ENCODE measurements at places on chromosomes 12 and 14.

DNA sequence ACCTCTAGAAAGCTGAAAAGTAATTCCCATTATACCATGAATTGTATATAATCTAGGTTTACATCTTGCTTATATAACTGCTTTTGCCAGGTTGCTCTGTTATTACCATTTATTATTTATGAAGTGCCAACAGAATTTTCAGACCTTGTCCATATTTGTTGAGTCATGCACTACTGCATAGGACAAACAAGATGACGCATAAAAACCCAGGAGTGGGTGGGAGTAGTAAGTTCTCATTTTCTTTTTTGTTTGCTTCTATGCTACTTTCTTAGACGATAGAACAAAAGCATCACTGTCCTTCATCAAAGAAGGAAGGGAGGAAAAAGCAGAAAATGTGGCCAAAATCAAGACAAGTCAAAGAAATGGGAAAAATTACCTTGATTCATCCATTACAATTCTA, 119.0 kb upstream of the RASSF8 start:
- no peak for DNase-seq

GRCh38 chr14:21882226-21882625, 208.6 kb upstream of the OR4E1 start:
- no peak for DNase-seq

- DNase-seq = peak; percentile 53
Observed at GRCh38 chr12:108826101-108826806, 31.1 kb downstream of the SSH1 start.

- DNase-seq = peak; percentile 14
Observed at GRCh38 chr12:26124446-26125399, at the start of gene BHLHE41. TSS of gene BHLHE41 (minus strand) at chr12:26125037. CDS start at chr12:26124779, 258 bp downstream.

GRCh38 chr12:42143452-42144157, 1.1 kb downstream of the GXYLT1 start:
- no peak for DNase-seq

DNA sequence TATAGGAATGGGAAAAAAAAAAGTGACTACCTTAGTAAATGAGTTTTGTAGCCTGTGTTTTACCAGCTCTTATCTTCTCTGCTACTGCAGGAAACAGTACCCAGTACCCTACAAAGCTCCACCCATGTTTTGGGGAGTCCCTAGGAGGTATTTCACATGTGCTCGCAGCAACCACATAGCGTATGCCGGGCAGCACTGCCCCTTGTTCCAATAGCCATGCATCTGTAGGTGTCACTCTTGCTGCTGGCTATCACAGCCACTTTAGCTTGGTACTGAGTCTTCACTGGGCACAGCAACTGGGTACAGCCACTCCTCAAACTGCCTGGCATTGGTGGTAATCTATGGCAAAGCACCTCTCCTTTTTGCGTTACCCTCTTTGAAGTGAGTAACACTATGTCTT, 2.0 kb upstream of the MDM1 start:
- no peak for DNase-seq

- no peak for DNase-seq
Observed at GRCh38 chr14:50335989-50336824, 24.1 kb downstream of the DMAC2L start.

- no peak for DNase-seq
Observed at GRCh38 chr12:30746190-30746589, 8.6 kb downstream of the CAPRIN2 start.

GRCh38 chr12:124809878-124810277, 53.8 kb downstream of the SCARB1 start:
- DNase-seq = no peak

- no peak for DNase-seq
Observed at GRCh38 chr14:86675059-86675458, 1145.1 kb downstream of the FLRT2 start.

DNA sequence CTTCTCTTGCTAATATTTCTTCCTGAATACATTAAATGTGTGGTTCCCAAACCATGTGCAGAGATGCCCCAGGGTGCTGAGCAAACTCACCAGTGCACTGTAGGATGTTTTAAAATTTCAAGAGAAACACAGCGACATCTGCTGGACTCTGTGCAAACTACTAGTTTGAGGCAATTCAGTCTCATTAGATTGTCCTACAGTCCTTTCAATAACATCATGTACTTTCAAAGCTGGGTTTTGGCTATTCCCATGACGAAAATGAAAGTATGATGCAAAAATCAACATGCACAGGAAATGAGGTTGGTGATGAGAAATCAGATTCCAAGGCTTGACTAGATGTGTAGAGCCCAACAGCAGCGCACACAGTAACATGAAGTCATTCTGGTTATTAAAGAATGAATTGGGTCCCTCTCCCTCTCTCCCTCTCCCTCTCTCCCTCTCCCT, 66.3 kb downstream of the CLIP1 start:
- peak; percentile 87 for DNase-seq

- DNase-seq = no peak
Observed at GRCh38 chr14:61501714-61502458, 180.5 kb downstream of the PRKCH start.

DNA sequence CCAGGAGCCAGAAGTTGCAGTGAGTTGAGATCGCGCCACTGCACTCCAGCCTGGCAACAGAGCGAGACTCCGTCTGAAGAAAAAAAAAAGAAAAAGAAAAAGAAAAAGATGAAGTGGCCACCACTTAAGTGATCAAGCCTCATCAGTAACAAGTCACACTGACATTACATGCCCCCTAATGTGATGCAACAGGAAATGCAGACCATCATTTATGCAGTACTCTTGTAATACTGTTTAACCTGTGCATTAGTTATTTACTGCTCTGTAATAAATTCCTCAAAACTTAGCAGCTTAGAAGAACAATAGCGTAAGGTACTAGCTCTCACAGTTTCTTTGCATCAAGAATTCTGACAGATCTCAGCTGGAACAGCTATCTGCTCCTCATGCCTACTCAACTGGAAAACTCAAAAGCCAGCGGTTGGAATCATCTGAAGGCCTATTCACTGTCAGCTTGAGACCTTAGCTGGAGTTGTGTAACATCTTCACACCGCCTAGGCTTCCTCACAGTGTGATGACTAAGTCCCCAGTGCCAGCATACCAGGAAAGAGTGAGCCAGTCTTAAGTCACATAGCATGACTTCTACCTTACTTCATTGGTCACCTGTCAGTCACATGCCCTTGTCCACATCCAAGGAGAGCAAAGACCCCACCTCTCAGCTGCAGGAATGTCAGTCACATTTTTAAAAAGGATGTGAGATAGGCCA, 31.5 kb downstream of the EPS8 start:
- peak; percentile 73 for DNase-seq

- no peak for DNase-seq
Observed at GRCh38 chr14:24368212-24368561, 203 bp downstream of the NFATC4 start.

- no peak for DNase-seq
Observed at GRCh38 chr14:95365401-95365800, 45.7 kb upstream of the CLMN start.

GRCh38 chr12:49776413-49776812, 35.1 kb downstream of the TMBIM6 start:
- no peak for DNase-seq

DNA sequence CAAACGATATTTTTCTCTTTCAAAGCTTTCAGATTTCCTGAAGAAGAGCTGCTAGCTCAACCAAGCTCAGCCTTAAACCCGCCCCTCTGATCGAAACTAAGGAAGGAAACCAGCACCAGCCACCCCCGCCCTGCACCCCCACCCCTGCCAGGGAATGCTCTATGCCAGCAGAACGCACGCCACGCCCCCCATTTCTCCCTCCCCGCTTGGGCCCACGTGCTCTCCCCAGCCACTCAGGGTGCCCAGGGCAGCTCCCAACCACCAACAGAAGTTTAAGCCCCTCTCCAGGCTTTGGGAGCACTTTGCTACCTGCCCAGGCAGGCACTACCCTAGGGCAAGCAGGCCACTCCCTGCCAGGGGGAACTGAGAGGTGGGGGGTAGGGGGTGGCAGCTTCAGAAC, 18.8 kb upstream of the KRT78 start:
- DNase-seq = no peak

GRCh38 chr14:50562841-50563240, 2.9 kb downstream of the ATL1 start:
- DNase-seq = no peak

DNA sequence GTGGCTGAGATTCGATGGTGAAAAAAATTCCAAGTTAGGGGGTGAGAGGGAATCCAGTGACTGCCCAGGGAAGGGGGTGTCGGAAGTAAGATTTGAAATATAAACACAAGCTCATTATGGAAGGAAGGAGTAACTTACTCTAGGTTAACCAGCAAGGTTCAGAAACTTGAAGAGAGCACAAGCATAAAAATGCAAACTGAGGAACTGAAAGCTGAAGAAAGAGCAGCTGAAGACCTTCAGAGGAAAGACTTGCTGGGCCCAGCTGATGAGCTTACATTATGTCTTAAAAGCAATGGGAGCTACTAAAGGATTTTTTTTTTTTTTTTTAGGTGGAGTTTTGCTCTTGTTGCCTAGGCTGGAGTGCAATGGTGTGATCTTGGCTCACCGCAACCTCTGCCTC, 189.7 kb upstream of the GRIN2B start:
- DNase-seq = no peak

GRCh38 chr12:127240249-127240929, 1026.6 kb upstream of the TMEM132C start:
- DNase-seq = no peak

DNA sequence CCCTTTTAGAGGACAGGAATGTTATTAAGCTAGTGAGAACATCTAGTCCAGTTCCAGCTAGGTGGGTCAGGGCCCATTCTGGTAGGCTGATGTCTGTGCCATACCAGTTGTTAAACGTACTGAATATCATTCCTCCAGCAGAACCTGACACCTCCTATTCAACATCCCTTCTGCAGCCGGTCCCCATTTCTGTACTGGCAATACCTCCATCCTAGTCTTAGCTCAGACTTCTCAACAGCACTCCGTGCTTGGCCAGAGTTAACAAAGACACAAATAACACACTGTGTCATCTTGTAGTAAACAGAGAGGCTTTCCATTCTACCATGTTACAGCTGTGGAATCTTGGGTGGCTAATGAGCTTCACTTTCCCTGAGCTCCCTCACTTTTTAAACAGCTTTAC, 94.3 kb upstream of the PDE3A start:
- no peak for DNase-seq

DNA sequence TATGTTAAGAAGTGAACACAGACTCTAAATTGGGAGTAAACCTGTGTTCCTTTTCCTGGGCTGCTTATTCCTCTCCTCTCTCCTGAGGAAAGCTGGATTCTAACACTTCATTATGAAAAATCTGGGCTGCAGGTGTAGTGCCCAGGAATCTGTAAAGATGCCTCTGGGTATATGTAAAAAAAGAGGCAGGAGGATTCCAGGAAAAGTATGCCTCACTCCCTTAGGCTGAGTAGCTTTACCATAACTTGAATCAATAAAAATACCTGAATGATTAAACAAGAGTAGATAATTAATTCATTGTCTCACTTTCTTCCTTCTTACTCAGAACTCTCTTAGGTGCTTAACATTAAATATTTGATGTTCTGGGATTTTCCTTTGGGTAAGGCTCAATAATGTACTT, 185.1 kb downstream of the GRIP1 start:
- DNase-seq = no peak

- no peak for DNase-seq
Observed at GRCh38 chr12:110966081-110966760, 45.8 kb upstream of the MYL2 start.

- DNase-seq = no peak
Observed at GRCh38 chr14:32722631-32723183, 216.0 kb upstream of the NPAS3 start.

DNA sequence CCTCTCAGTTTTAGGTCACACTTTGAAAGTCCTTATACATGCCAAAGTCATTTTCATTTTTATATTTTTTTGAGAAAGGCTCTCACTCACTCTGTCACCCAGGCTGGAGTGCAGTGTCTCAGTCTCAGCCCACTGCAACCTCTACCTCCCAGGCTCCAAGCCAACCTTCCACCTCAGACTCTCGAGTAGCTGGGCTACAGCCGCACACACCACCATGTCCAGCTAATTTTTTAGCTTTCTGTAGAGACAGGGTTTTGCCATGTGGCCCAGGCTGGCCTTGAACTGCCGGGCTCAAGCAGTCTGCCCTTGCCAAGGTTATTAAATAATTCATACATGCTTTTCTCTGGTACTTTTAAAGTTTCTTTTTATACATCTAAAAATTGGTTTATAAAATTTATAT, 166.0 kb downstream of the ERC1 start:
- no peak for DNase-seq

DNA sequence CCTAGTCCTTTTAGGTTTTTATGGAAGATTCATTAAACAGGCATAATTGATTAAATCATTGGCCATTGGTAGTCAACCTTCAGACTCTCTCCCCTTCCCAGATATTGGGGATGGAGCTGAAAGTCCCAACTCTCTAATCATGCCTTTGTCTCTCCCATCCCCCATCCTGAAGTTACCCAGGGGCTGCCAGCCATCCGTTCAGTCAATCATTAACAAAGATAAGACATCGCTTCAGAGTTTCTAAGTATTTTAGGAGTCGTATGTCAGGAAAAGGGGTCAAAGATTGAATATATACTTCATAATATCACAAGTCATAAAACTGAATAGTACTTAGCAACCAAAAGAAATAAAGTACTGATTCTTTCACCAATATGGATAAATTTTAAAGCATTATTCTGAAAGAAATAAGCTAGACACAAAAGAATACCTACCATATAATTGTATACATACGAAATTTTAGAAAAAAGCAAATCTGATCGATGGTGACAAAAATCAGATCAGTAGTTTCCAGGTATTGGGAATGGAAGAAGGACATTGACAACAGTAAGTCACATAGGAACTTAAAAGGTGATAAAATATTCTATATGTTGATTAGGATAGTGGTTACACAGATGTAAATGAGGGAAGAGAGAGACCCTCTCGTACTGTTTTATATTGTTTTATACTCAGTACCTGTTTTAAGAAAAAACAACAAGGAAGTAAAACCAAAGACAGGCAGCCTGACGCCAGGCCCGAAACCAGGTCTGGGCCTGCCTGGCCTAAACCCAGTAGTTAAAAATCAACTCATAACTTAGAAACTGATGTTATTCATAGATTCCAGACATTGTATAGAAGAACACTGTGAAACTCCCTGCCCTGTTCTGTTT, 414.4 kb downstream of the DAD1 start:
- DNase-seq = no peak

- no peak for DNase-seq
Observed at GRCh38 chr14:82070040-82070439, 536.4 kb upstream of the SEL1L start.

GRCh38 chr12:109951136-109951535, 45.0 kb downstream of the GIT2 start:
- peak; percentile 20 for DNase-seq

DNA sequence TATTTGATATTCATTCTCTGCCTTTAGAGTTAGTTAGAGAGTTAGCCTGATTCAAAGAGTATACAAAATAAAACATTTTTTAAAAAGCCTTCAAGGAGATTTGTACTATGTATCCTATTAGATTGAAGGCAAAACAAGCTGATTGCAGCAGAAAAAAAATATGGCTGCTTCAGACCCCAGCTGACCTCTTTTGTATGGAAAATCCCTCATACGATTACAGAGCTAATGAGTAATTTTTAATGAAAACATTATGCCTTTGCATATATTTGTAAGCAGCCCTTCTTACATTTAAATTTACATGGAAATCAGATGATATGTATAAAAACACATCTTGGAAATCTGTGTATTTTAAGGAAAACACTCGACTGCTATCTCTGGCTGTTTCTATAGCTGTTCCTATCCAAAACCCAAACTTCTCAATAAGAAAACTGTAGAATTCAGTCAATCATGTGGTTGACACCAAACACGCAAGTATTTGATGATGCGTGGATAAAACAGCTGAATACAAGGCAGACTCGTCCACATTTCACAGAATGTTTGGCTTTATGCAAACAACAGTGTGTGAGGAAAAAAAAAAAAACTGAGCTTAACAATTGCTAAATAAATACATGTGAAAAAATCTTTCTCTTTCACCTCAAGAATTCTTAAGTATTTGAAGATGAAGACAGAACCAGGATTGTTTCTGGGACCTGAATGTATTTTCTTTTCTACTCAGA, 275.3 kb downstream of the EGLN3 start:
- DNase-seq = no peak
